Activated CD4-positive, alpha-beta T cell treated with anti-CD3 and anti-CD28 coated beads for 36 hours (primary cell): ENCODE measurements at places on chromosomes 12 and 14.

- peak; percentile 95 for DNase-seq
These were observed at the start of gene MBIP for GRCh38 chr14:36320200-36320896. TSS of gene MBIP (minus strand) at chr14:36320637. CDS start at chr14:36320588, 49 bp downstream.

GRCh38 chr12:75571656-75572205 is 60.3 kb upstream of the KRR1 start:
- DNase-seq, result no peak

DNA sequence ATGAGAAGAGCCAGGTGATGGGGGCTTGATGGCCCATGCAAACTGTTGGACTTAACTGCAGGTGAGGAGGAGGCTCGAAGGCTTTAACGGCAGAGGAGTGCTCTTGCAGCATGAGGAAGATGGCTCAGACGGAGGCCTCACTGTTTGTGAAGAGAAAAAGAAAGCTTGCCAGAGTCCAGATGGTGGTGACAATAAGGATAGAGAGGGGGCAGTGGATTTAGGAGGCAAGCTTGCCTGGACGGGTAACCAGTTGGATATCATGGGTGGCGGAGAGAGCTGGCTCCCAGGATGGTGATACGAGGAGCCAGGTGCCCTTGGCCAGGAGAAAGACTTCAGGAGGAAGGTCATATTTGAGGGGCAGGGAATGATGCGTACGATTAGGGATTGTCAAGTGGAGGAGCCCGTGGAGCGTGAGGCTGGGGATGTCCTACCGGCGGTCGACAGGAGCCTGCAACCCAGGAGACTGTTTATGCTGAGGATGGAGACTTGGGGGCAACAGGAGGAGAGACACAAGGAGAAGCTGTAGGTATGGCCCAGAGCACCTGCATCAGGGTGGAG is 71.8 kb downstream of the CACNA1C start:
- DNase-seq, result no peak

DNA sequence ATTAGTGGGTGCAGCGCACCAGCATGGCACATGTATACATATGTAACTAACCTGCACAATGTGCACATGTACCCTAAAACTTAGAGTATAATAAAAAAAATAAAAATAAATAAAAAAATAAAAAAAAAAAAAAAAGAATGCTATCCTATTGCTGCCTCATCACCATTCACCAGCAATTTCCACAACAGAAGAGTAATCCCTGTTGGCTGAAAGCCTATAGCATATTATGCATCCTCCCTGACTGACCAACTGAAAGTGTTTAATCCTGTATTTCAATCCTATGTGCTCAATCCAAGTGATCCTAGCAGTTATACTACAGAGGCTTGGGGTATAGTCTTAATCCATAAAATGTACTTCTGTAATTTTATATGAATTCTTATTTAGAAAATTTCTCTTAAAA is 18.5 kb downstream of the DICER1 start:
- no peak for DNase-seq
